Cortex of kidney (tissue), 1 donor: ENCODE measurements at places on chromosomes 16 and 17.

- no peak for DNase-seq
These were observed 897 bp downstream of the OMG start for GRCh38 chr17:31296142-31296541.

- no peak for DNase-seq
These were observed 145.2 kb downstream of the SDK2 start for GRCh38 chr17:73498886-73499554.

DNA sequence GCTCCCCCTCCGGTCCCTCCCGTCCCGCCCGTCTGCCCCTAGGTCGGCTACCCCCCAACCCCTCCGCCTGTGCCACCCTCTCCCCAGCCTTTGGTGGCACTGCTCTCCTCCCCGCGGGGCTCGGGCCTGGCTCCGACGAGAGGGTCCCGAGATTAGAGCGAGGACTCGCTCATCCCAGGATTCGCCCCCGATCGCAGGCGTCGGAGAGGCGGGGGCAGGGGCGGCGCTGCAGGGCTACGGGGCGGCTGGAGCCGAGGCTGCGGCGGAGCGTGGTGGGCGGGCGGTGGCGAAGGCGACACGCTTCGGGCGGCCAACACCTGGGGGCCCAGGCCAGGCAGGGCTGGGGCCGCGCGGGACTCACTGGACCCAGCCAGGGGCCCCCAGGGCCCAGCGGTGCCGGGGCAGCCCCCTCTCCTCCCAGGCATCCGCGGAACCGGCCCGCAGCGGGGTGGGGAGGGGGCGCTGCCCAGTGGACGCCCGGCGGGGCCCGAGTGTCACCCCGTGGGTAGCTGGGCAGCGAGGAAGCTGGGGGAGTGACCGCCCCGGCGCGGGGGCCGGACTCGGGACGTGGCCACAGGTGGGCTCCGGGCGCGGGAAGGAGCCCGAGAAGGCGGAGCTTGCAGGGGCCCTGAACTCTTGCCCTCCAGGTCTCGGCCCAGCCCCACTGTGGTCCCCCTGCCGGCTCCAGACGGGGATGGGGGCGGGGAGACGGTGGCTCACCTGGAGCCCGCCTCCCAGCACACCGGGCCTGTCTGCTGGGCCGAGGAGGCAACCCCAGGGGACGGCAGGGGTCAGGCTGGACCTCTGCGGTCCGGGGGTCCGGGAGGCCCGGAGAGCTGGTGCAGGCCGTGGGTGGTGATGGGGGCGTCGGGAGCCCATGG lies 1.5 kb downstream of the MGAT5B start:
- no peak for DNase-seq

GRCh38 chr16:71441348-71442050 lies 355 bp downstream of the TLE7 start:
- no peak for DNase-seq

GRCh38 chr16:56450275-56450985 lies 702 bp downstream of the NUDT21 start:
- no peak for DNase-seq

- no peak for DNase-seq
These were observed 53.7 kb downstream of the IQCK start for GRCh38 chr16:19771796-19772195.

DNA sequence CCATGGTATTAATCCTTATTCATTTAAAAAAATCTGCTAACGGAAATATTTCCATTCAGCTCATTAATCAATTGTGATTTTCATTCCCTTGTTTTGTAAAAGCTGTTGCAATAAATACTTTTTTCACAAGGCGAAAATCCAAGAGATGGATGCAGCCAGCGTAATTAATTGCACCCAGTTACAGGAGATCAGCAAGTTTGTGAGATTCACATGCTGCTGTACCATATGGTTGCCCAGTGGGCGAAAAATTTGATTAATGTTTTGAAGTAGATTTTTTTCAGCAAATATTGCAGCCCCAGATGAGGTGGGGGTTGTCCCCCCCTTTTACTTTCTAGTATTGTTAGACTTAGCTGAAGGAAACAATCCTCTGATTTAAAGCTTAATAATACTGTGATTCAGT lies 186.6 kb downstream of the WWOX start:
- DNase-seq, result no peak

- DNase-seq, result no peak
These were observed 73.0 kb downstream of the ABCC6 start for GRCh38 chr16:16150117-16150877.

DNA sequence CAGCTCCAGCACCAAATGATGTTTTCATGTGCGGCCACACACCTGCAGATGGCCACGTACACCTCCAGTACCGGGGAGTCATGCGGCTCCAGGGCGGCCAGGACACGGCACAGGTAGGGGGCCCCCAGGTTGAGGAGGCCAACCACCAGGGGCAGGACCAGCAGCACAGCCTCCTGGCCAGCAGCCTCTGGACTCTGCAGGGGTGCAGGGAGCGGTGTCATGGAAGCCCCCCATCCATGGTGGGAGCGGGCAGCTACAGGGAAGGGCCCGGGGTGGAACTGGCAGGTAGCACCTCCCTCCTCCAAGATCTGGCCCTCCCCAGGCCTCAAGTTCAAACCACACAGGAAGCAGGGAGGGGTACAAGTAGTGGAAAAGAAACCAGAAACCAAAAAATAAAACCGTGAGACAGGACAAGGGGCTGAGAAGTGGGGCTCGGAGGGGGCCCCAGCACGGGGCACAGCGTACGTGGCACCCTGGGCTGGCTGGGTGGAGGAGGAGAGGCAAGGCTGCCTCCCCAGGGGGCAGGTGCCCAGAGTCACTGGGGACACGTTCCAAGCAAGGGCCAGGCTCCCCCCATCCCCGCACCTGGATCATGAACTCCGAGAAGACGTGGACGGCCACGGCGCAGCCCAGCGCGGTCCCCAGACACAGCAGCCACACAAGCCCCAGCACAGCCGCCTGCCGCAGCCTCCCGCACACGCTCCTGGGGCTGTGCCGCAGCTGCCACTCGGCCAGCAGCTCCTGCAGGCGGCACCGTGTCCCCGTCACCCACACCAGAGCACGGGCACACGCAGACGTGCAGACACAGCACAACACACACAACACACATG lies 7.4 kb downstream of the TMC6 start:
- DNase-seq, result no peak

DNA sequence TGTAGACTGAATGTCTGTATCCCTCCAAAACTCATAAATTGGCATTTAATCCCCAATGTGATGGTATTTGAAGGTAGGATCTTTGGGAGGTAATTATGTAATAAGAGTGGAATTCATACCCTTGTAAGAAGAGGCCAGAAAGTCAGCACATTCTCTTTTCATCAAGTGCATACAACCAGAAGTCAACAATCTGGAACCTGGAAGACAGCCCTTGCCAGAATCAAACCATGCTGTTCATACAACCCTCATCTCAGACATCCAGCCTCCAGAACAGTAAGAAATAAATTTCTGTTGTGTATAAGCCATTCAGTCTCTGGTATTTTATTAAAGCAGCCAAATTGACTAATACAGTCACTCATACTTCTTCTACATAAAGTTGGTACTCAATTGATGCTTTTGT lies 481.0 kb upstream of the SOX9 start:
- no peak for DNase-seq

DNA sequence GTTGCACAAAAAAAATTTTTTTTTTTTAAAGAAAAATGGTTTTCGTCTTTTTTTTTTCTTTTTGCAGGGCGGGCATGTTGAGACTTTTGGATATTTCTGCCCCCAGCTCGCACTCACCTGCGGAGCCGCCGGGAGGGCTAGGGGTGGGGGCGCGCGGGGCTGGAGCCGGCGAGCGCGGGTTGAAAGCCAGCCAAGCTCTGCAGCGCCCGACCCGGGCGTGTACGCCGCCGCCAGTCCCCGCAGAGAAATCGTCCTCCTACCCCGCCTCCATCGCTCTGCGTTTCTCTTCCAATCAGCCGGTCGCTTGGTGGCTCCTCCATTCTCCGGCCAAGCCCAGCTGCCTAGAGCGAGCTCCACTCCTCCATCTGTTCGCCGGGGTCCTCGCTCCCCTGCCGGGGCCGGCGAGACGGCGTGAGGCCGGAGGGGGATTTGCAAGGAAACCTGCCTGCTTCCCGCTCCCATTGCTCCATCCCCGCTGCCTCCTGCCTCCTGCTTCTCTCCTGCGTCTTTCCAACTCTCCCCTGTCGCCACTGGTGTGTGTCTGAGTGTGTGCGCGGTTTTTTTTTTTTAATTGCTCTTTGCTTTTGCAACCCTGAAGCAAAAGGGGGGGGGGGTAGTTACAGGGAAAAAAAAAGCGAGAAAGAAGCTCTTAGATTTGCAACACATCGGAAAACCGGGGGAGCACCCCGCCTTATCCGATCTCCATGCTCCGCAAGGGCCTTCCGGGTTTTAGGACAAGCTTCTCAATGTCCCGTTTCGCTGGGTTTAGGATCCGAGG lies 1.8 kb upstream of the UBTF start:
- DNase-seq, result no peak

DNA sequence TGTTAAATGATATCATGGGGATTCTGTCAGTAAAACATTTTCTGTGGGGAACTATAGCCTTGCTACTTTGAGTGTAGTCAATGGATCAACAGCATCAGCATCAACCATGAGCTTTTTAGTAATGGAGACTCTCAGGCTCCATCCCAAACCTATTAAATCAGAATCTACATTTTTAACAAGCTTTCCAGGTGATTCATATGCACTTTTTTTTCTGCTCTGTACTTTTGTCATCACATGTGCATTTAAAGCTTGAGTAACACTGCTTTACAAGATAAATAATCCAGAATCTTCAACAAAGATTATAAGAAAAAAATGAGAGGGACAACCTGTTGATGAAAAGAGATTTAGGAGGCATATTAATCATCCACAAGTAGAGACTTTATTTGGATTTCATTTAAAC lies 23.5 kb downstream of the NUP93 start:
- DNase-seq, result no peak

DNA sequence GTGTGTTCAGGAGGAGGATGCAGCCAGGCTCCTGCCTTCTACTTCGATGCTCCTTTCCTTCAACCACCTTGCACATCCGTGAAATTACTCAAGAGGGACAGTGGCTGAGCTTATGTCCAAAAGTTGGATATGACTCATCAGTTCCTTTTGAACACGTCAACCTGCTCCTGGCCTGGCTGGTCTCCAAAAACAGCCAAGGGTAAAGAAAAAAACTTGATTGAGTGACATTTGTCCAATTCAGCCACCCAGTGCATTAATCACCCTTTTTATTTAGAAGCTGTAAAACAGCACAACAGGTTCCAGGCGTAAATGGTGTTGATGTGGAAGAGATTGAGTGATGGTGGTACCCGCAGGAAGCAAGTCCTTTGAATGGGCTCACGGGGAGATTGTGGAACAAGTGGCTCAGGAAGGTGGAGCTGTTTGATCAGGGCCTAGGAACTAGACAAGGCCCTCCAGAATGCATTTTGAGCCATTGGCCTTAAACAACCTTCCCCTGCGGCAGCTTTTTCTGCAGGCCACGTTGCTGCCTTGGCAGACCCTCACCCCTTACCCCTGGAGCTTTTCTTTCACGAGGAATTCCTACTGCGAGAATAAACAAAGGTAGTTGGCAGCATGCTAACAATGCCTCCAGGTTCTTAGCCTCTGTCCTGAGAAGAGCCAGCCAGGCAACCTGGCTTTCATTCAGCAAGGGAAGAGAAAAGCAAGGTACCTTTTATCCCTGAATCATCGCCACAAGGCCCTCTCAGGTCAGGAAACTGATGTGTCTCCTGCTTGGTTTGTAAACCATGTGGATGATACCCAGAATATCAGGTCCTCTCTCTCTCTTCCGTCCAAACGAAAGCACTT lies 173.3 kb upstream of the CACNG5 start:
- DNase-seq, result no peak

- DNase-seq, result no peak
These were observed 71.9 kb upstream of the TEKT1 start for GRCh38 chr17:6903326-6903900.

DNA sequence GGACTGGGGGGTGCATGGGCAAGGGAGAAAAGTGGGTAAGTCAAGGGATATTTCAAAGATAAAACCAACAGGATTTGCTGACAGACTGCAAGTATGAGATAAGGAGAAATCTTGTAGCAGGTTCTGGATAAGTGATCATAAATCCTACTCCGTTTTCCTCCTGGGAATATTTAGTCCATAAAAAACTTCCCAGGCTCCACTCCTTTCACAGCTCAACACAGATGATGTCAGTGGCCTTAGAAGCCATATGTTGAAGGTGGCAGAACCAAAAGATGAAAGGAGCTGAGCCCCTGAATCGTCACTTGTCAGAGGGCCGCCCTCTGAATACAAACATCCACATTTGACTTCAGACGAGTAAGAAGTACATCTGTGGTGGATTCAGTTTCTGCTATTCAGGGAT lies 71.7 kb downstream of the GRIN2A start:
- DNase-seq, result no peak

- no peak for DNase-seq
These were observed 9.4 kb downstream of the LPO start for GRCh38 chr17:58247511-58248363.

DNA sequence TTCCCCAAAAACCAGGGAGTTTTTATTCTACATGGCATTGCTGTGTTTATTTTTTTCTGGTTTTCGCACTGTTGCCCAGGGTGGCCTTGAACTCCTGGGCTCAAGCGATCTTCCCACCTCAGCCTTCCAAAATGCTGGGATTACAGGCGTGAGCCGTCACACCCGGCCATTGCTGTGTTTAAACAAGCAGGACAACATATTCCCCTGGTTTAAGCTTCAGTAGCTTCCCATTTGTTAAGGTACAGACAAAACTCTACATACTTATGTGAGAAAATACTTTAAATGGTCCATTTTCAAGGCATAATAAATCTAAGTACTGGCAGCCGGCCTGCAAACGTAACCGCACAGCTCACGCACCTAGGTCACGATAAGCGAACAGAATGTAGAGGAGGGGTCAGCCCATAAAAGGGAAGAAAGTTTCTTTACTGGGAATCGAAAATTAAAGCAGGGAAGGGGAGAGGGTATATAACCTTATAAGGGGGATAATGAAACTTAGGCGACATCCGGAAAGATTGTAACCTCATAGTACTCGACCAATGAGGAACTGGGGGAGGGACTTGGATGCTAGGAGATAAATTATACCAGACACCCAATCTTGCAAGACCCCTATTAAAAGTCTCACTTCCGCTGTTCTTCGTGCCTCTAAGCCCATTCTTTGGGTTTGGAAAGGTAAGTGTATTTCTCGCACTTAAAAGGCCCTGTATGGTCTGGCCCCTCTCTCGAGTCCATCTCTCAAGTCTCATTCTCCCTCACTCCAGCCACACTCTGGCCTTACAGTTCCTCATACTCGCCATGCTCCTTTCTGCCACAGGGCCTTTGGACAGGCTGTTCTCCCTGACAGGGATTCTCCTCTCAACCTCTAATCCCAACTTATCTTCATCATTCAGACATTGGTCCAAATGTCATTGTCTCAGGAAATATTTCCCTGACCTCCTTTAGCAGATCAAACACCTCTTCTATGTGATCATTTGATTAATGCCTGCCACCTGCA lies 59.2 kb downstream of the TEX14 start:
- DNase-seq, result no peak
